T follicular helper cell (primary cell): ENCODE measurements at places on chromosomes 16 and 17.

- DNase-seq, result no peak
These were observed 40.8 kb downstream of the SCNN1G start for GRCh38 chr16:23223368-23223767.

DNA sequence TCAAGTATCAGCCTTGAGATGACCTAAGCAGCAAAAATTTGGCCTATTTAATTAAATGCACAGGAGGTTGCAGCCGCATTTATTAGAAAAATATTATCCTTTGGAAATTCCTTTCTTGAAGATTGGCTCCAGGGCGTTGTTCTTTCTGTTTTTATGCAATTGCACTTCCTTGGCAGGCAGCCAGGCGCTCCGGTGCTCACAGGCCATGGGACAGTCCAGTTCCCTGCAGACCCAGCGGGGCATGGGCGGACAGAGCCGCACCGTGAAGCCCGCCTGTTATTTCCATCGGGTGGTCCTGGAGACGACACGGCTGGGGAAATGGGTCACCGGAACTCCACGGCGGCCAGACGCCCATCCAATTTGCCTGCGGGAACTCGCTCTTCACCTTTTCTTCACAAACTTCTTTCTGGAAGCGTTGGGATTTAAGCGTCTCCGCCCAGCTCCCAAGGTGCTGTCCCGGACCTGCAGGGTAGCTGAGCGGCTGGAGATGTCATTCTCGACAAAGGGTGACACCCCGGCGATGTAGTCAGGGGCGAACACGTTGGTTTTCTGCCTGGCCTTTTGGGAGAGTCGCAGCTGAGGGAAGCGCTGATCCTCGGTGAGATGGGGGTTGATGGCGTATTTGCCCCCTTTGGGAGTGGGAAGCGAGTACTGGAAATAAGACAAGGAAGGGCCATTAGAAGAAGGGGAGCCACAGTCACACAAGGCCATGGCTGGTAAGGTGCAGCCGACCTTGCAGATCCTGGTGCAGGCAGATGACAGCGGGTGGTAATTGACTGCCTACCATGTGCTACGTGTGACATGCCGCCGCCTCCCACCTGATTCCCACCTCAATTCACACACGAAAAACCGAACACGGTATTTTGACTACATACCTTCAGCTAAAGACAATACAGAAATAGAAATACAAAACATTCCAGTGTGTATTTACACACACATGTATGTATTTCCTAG is 12.5 kb downstream of the NOB1 start:
- no peak for DNase-seq

DNA sequence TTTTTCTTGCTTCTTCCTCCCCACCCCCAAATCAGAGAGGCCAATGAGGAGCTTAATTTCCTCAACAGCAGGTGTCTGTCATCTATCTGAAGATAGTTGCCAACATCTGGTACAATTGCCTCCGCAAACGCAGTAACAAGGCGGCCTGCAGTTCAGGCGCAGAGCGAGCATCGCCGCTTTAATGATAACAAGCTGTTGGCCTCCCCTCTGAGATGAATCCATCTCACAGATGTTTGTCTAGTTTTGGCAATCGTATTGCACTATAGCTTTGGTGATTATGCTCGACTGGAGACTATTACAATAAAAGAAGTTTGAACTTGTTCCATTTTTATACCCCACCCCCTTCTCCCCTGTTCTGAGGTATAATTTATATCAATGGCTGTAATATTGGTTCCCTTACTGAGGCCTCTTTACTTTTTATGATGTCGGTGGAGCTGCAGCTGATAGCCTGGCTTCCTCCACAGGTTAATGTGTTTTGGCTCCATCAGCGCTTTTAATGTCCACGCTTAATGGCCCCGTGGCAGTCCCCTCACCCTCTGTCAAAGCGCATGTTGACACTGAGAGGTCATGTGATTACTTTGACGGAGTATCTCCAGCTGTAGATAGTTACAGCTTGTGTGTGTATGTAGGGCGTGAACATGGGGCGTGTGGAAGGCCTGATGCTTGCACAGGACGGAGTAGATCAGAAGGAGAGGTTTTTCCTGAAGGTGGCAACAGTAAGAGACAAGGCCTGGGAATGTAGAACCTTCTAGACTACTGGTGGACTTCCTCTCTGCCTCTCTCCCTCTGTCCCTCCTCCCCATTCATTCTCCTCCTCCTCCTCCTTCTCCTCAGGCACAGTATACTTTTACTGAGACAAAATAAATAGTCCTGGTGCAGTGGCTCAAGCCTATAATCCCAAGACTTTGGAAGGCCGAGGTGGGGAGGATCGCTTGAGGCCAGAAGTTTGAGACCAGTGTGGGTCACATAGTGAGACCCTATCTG is 164.7 kb downstream of the MSI2 start:
- DNase-seq, result no peak

- no peak for DNase-seq
These were observed 77.9 kb upstream of the TANC2 start for GRCh38 chr17:62888148-62888547.

- no peak for DNase-seq
These were observed 5.5 kb downstream of the WWP2 start for GRCh38 chr16:69767459-69768229.

DNA sequence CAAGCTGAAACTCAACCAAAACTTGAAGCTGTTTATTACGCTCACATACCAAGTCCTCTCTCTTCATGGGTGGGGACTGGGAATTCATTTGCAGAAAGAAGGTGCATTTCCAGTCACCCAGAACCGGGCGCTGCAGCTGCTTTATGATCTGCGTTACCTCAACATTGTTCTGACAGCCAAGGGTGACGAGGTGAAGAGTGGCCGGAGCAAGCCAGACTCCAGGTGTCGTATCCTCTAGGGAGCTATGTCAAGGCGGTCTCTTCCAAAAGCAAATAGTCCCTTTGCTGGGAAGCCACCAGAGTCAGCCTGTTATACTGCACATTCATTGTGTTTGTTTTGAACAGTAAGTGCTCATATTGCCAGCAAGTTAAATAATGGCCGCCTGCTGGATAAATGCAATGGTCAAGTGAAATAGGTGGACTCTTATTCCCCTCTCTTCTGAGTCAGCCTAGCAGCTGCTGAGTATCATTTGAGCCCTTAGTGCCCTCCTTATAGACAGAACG is 12.7 kb downstream of the COG1 start:
- DNase-seq, result no peak

DNA sequence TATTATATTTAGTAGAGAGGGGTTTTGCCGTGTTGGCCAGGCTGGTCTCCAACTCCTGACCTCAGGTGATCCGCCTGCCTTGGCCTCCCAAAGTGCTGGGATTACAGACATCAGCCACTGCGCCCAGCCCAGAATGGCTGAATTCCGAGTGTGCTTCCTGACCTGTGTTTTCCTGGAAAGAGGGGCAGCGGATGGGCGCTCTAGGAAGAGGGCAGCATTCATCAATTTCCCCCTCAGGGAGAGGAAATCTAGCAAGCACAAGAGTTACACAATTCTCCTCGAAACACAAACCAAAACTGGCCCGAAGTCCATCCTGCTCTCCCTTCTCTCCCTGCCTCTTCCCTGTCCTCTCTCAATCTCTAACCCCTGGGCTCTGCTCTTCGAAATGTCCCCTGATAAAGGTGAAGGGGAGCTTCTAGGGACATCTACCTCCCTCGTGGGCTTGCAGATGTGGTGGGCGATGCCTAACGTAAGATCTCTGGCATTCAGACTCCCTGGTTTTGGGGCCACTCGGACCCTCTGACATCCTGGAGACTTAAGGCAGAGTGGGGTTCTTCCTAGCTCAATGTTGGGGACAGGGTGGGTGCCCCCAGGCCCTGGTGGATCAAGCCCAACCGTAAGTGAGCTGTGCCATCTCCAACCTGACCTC is 1.0 kb downstream of the IL27 start:
- DNase-seq, result no peak
